SK-N-DZ (cell line): ENCODE measurements at places on chromosomes 1 and 21.

DNA sequence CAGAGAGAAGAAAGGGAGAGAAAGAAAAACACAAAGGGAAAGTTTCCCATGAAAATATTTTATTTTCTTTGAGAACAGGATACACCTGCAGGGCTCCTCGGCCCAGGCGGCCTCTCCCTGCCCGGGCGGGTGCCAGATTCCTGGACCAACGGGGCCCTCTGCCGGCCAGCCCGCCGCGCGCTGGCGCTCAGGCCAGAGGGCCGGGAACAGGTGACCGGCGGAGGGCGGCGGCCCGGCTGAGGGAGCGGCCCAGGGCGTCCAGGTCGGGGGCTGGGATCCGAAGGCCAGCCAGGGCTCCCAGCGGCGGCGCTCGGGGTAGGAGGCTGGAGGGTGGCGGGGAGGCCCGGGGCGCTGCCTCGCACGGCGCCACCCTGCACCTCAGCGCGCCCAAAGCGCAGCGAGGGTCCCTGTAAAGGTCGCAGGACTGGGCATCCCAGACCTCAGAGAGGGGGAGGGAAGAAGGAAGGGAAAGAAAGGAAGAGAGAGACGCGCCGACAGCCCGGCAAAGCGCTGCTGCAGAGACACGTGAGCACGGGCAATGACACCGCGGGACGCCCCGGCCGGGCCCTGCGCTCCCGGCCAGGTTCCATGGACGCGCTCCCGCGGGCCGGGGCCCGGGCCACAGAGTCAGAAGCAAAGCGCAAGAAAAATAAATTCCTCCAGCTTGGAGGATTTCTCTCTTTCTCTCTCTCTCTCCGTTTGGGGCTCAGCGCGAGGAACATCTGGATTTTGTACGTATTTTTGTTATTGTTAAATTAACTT is 927 bp downstream of the WNT9A start:
- DNase-seq, result peak; percentile 41

GRCh38 chr1:55215194-55216021 is at the start of gene USP24:
Gene USP24 (minus strand): TSS chr1:55215364. CDS start chr1:55215113, 251 bp downstream.
- peak; percentile 56 for DNase-seq

DNA sequence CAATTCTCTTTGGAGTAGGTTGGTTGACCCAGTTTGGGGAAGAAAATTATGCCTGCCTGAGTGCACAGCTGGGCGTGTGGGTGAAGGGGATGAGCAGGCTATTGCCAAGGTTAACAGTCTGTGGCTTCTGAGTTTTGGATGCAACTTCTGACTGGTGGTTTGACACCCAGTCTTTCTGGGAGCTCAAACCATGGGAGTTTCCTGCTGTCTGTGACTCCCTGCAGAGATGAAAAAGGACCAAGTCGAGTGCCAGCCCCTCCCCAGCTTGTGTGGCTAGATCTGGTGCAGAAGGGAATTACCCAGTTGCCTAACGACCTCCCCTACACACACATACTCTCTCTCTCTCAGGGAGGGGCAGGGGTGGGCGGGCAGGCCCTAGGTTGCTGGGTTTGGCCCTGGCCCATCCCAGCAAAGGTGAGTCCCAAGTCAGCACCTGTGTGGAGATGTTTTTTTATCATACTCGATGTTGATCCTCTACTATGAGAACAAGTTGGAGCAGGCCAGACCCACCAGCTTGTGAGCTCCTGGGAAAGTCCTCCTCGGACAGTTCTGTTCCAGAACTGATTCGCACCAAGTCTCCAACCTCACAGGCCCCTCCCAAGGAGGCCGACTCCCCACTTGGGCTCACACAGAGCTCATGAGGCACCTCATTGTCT is 28.2 kb downstream of the PKP1 start:
- no peak for DNase-seq

GRCh38 chr1:208227366-208227765 is 16.8 kb downstream of the PLXNA2 start:
- no peak for DNase-seq

GRCh38 chr1:219215477-219215876 is 41.8 kb downstream of the LYPLAL1 start:
- DNase-seq, result no peak

GRCh38 chr21:26965907-26966581 is 844 bp downstream of the ADAMTS5 start:
- DNase-seq, result no peak

GRCh38 chr1:33460144-33460543 is 12.3 kb upstream of the ZSCAN20 start:
- DNase-seq, result no peak

DNA sequence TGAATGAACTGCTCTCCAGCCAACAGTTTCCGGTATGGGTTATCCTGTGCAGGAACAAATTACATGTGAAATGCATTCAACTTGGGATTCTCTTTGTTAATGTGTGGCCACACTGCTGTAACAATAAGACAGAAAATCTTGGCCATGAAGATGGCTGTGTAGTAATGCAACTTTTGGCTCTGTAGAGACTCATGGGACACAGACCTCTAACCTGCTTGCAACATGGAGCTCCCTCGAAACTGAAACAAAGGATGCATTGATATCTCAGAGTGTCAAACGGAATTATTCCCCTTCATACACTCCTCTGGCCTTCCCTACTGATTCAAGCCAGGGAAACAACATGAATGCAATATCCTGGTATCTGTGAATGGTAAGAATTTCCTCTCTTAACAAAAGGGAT is 559.3 kb upstream of the ZRANB2 start:
- DNase-seq, result no peak

GRCh38 chr21:43855955-43856354 is 9.1 kb upstream of the AGPAT3 start:
- no peak for DNase-seq

GRCh38 chr21:27085387-27085786 is 118.5 kb upstream of the ADAMTS5 start:
- no peak for DNase-seq

DNA sequence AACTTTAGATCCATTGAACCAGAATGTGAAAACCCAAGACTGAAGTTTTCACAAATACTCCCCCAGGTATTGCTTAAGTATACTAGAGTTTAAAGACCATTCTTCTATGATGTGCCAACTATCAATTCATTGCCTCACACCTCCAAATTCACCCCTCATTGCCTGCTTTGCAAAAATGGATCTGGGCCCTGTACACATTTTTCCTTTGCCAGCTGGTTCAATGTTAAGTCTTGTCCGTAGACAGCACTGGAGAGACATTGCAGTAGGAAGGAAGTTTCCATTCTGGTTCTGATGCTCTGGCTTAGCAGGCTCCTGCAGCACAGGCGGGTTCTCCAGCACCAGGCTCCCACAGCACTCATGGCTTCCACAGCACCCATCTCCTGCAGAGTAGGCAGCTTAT is 130.0 kb downstream of the PROX1 start:
- no peak for DNase-seq

DNA sequence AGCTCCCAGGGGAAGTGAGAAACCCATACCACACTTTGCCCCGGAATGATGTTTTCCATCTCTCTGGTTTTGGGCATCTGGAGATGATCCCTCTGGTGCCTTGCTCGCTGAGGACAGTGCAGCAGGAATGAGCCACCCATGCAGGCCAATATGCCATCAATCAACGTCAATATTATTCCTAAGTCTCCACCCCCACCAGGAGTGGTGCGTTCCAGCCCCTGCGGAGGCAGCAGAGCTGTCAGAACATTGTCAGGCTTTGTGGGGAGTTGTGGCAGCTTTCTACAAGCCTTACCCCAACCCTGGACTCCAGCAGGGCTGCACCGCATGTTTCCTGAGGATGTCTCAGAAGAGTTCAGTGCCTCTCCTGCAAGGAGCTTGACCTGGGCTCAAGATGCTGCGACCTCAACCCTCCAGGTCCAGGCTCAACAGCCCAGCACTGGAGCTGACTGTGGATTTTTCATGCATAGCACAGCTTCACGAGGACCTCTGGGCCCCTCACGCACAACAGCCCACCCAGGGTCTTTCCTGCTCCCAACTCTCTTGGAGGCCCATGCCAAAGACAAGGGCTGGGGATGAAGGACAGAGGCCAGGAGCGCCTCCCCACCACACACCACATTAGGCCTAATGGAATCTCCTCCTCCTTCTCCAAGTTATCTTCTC is 67.5 kb downstream of the PSMG1 start:
- peak; percentile 46 for DNase-seq

GRCh38 chr1:41322101-41322661 is 39.1 kb upstream of the FOXO6 start:
- no peak for DNase-seq

DNA sequence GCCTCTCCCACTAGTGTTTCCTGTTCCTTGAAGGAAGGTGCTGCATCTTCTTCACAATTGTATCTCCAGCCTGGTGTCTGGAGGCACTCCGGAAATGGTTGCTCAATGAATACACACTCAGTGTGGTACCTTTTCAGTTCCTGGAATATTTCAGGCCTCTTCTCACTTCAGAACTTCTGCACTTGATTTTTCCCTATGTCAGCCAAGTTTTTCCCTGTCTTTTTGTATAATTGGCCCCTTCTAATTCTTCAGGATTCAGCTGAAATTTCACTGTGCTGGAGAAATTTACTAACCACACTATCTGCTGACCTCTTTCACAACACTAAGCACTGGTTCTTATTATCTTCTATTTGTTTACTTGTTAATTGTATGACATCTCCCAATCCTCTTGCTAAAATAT is 61.2 kb upstream of the MAP10 start:
- no peak for DNase-seq

- no peak for DNase-seq
Measured at GRCh38 chr21:45545691-45546531, 3.7 kb upstream of the SLC19A1 start.

- peak; percentile 74 for DNase-seq
Measured at GRCh38 chr1:51331206-51332100, 1.1 kb upstream of the TTC39A start.

- no peak for DNase-seq
Measured at GRCh38 chr1:159089184-159089791, 12.7 kb upstream of the AIM2 start.

- no peak for DNase-seq
Measured at GRCh38 chr1:41859686-41860085, 59.0 kb downstream of the HIVEP3 start.

DNA sequence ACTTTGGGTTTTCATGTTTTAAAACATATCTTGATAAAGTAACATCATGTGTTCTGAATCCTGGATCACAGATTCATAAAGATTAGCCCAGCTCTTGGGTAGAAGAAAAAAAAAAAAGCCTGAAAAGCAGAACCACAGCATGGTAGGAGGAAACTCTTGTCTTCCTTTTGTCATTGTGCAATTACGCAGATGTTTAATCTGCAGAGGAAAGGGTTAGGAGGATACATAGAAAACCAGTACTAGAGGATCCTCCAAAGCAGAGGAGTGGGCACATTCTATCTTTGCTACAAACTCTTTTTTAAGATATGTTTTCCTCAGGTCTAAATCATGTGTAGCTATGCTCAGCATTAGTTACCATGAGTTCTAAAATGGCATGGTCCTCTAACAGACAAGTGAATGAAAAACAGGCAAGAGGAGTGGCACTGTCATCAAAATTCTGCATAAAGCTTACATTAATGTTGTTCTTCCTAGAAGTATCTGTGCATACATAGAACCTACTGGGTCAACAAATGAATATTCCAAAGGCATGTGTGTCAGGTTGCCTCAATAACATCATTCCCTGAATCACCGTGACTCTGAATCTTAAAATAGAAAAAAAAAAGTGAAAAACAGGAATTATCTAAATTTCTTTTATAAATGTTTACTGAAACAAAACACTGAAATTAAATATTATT is 107.0 kb downstream of the NME7 start:
- no peak for DNase-seq

GRCh38 chr1:67586596-67586995 is 98.4 kb upstream of the GADD45A start:
- no peak for DNase-seq

DNA sequence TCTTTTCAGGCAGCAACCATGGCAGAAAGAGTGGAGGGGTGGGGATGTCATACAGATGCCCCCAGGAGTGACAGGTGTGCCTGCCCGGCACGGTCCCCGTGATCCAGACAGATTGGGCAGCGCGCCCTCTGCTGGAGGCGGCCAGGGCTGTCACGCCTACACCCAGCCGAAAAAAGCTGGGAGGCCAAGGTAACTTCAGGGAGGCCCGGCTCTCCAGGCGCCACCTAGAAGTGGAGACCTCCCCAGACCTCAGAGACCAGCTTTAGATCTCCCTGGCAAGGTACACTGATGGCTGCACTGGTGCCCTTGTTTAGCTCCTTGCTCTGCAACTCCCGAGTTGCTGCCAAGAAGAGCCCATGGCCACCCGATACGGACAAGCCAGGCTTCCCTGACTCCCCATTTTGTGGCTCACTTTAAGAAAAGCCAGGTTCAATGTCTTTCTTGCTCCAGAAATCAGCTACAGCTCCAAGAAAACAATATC is 6.6 kb downstream of the GOLT1A start:
- DNase-seq, result peak; percentile 43

- no peak for DNase-seq
Measured at GRCh38 chr1:39695016-39695415, 3.8 kb upstream of the HPCAL4 start.

- no peak for DNase-seq
Measured at GRCh38 chr1:61844006-61844405, 101.7 kb downstream of the PATJ start.

DNA sequence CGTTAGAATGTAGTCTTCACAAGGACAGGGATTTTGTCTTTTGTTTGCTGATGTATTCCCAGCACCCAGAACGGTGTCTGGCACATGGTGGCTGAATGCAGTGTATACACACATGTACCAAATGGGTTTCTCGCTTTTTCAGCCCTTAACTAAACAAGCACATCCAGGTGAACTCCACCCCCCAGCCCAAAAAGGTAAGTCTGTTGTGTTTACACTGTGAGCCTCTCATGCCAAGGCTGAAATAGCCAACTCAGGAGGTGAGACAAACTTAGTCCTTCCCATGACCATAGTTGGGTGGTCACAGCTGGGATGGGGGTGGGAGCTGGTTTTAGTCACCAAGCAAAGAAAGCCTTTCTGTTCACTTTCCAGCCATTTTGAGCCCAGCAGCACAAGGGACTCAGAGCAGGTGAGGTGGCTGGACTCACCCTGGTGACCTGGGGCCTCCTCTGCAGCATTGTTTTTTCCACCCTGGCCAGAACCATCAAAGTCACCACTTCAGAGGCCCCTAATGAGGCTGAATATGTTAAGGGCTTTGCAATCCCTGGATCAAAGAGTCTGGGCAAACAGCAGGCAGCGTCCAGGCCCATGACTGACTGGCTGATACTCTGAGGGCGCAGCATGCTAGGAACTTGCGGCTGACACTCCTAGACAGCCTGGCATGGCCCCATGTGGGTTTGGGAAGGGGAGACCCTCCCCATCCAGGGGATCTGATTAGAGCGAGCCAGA is 8.7 kb downstream of the TENT5B start:
- DNase-seq, result no peak

GRCh38 chr1:61253912-61254633 is 171.7 kb downstream of the NFIA start:
- no peak for DNase-seq

- no peak for DNase-seq
Measured at GRCh38 chr1:24363994-24364393, 44.8 kb downstream of the GRHL3 start.

DNA sequence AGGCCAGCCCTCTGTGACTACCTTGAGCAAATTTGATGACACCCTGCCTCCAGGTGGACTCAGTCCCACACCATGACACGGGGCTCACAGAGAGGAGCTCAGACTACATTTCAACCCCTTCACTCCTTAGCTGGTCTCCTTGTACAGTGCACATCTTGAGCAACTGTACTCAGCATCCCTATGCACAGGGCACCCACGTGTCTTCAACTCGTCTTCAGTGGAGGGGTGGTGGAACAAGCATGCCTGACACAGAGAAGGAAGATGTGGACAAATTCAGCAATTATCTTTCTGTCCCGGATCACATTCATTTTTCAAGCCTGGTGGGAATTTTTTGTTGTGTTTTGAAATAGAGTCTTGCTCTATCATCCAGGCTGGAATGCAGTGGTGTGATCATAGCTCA is 213.7 kb downstream of the KAZN start:
- no peak for DNase-seq
